ENCODE measurements at places on chromosomes 11 and 22.

GRCh38 chr11:35061516-35062440, 77.2 kb upstream of the CD44 start:
- DNase-seq = no peak

DNA sequence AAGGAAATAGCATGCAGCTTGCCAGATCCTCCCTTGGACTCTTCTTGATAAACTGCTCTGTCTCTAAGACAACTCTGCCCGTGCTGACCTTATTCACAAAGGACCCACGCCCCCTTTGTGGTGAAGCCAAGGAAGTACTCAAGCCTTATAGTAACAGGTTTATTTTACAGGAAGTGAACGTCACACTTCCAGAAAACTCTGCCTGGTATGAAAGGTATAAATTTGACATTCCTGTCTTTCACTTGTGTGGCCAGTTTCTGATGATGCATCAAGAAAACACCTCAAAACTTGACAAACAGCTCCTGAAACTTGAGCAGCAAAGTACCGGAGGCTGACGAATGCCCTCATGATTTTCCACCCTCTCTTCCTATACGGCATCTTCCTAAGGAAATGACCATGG, 12.5 kb upstream of the PELI3 start:
- no peak for DNase-seq

- no peak for DNase-seq
These were observed 621 bp downstream of the HMOX1 start for GRCh38 chr22:35381424-35382009.

DNA sequence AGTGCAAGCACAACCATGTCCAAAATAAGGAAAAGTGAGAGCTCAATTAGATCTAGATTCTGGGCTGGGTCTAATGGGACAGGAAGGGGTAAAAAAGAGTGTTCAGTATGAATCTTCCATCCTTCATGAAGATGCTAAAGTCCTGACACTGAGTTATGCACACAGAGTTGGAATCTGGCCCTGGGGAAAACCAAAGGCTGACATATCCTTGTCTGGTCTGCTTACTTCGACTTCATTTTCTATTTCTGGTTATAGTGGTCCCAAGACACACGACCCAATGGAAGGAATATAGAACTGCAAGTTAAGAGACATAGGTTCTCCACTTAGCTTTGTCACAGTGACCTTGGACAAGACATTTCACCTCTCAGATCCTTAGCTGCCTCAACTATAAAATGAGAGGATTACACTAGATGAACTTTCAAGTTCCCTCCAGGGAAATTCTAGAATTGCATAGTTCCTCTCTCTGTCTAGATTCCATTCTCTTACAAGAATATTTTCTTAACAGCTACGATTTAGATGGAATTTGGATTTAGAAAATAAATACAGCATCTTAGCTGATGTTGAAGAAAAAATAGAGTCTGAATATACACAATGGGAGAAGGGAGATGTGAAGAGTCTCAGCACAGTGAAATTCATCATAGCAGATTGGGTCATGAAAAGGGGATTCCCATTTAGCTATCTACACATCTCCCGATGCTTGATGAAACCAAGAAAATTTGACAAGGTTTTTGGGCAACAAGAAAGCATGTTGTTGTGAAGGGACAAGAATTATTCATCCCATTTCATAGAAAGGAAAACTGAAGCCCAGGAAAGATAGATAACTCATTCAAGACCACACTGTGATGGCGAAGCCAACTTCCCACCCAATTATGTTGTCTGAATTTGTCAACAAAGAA, 3.3 kb downstream of the BLID start:
- no peak for DNase-seq

DNA sequence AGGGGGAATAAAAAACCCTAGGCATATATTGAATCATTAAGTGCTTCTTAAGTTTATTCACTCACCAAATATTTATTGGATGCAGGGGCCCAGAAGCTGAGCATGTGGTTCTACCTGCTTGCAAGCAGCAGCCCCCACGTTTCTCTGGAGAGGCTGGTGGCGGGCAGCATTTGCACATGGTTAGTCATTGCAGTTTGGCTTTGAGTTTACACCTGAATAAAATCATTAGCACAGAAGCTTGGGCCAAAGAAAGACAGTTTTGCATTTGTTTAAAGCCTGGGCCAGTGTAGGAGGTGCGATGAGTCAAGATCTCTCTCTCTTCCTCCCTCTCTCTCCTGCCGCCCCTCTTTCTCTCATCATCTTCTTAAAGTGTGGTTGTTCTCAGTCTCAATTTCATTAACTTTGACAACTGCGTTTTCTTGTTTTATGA, 72.6 kb downstream of the C22orf31 start:
- DNase-seq = peak; percentile 20

GRCh38 chr11:128835741-128836430, 31.2 kb downstream of the KCNJ1 start:
- DNase-seq = no peak

Data from stimulated activated CD4-positive, alpha-beta T cell treated with anti-CD3 and anti-CD28 coated beads, Interleukin-4, amount 100 ng/mL, for 24 hours (primary cell).